ENCODE measurements at places on chromosomes 6 and 20.

DNA sequence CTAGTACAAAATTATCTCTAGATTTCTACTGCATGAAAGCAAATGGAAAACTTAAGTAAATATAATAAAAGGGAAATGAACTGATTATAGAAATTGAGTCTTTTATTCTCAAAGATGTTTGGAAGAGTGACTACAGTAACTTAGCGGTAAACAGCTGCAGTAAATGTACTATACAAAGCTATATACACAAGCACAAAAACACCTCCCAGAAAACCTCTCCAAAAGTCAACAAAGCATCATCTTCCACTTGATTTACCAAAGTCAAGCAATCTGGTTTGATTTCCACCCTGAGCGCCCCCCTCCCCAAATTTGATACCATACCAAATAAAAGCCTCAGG, 142.1 kb upstream of the SHLD1 start:
- no peak for DNase-seq

- DNase-seq = no peak
Measured at GRCh38 chr20:53205046-53205445, 232.9 kb downstream of the TSHZ2 start.

- DNase-seq = no peak
Measured at GRCh38 chr6:16824845-16825685, 63.8 kb upstream of the ATXN1 start.

- DNase-seq = no peak
Measured at GRCh38 chr6:44561060-44561623, 173.6 kb downstream of the CDC5L start.

- DNase-seq = no peak
Measured at GRCh38 chr6:132131758-132132157, 180.6 kb upstream of the CCN2 start.

DNA sequence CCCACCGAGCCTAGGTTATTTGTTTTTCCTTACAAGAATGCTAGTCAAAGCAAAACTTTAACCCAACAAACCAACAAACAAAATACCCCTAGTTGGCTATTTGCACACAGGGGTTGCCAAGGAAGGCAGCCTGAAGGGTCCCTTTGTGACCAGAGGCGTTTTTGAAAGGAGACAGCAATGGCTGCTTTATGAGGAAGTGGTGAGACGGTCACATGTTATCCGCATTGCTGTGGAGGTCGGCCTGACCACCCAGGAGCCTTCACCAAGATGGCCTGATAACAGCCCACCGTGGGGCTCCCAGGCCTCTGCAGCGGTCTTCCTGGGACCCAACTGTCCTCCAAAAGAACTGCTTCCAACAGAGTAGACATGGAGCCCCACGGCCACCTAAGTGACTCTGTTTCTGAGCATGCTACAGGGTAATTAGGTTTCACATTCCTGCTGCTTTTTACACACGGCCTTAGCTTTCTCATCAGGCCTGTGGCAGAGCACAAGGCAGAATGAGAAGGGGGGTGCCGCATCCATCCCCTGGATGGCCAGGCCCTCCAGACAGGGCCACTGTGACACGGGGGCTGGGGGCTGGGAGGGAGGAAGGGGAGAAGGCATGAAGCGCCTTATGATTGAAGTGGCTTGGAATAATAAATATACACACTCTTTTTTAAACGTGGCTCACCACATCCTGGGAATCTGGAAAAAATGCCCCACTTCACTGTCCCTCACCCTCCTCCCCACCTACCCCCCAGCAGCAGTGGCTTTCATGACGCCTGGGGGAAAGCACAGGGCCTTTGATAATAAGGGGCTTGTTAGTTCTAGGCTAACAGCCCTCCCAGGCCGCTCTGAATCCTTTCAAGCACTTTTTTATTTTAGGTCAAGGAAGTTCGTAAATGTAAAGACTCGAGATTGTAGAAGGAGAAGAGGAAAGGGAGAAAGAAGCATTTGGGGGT, 86.0 kb downstream of the CLIC5 start:
- DNase-seq = no peak

DNA sequence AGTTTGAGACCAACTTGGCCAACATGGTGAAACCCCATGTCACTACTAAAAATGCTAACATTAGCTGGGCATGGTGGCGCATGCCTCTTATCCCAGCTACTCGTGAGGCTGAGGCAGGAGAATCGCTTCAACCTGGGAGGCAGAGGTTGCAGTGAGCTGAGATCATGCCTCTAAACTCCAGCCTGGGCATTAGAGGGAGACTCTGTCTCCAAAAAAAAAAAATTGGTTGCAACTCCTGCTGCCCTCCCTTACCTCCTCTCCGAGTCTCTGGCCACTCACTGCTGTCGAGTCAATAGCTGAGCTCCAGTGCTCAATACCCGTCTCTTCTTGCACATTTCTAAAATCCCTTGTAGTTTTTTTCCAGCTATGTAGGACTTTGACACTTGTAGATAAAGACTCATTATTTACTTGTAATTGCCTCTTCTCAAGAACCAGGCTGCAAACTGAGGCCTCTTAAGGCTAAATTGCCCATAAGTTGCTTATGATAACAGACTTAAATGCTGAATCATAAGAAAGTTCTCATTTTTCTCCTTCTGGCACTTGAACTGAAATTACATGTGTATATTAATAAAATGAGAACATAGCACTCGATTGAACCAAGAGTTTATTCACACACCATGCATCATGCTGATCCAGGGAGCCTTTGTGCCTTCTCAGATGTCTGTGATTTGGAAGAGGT, 13.8 kb downstream of the HECA start:
- DNase-seq = no peak

- no peak for DNase-seq
Measured at GRCh38 chr6:78611102-78611620, 256.2 kb upstream of the IRAK1BP1 start.

- no peak for DNase-seq
Measured at GRCh38 chr6:111858347-111858746, 14.9 kb downstream of the FYN start.

- DNase-seq = no peak
Measured at GRCh38 chr6:56375806-56376205, 128.4 kb upstream of the COL21A1 start.

DNA sequence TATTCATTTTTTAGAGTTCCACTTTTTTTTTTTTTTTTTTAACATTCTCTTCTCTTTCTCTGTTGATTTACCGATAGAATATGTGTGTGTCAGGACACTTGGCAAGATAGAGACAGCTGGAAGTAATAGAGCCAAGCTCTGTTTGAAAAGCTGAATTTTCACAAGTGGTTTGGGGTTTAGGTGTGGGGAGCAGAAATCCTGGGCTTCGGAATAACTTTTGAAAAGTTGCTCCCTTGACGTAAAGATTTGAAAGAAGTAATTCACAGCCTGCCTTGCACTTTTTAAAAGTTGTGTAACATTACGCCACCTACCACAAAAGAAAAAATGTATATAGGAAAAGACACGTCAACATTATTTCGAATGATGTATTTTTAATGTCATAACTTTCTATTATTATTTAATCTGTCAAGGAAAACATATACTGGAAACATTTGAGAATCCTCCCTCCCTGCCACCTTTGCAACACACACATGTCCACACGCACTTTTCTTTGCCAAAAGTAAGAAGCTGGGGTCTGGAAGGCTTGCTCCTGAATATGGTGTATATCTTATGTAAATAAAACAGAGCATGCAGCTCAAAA, 917.9 kb downstream of the KIF16B start:
- no peak for DNase-seq

DNA sequence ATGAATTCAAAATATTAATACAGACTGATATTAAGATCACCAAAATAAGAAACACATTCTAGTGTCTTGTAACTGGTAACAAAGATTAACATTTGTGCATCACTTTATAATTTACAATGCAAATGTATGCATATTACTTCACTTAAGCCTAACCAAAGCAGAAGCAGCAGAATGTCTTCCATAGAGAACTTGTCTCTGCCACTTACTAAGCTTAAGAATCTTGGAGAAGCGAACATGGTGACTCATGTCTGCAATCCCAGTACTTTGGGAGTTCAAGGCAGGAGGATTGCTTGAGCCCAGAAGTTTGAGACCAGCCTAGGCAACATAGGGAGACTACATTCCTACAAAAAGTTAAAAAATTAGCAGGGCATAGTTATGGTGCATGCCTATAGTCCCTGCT, 18.8 kb downstream of the AK9 start:
- no peak for DNase-seq

DNA sequence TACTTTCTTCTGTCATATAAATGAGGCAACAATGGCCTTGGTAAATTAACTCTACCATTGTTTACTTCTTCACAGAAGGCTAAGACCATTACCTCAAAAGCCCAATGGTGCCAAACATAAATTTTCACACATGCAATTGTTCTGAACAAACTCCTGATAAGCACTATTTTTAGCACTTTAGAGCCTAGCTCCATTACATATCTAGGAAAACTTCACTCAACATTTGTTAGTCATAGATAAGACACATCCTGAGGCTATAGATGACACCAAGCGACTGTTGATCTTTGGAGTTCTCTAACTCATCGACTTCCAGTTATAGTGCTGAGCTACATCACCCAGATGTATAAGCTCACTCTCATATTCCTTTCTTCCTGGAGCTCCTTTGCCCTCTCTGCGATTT, 245.9 kb downstream of the EYS start:
- DNase-seq = no peak

GRCh38 chr20:31474097-31474436, 860 bp downstream of the DEFB124 start:
- no peak for DNase-seq

GRCh38 chr6:13512900-13513299, 25.5 kb upstream of the GFOD1 start:
- no peak for DNase-seq

- no peak for DNase-seq
Measured at GRCh38 chr6:4644996-4645395, 131.2 kb upstream of the CDYL start.

- DNase-seq = no peak
Measured at GRCh38 chr20:63084563-63084927, 77.8 kb upstream of the BHLHE23 start.

DNA sequence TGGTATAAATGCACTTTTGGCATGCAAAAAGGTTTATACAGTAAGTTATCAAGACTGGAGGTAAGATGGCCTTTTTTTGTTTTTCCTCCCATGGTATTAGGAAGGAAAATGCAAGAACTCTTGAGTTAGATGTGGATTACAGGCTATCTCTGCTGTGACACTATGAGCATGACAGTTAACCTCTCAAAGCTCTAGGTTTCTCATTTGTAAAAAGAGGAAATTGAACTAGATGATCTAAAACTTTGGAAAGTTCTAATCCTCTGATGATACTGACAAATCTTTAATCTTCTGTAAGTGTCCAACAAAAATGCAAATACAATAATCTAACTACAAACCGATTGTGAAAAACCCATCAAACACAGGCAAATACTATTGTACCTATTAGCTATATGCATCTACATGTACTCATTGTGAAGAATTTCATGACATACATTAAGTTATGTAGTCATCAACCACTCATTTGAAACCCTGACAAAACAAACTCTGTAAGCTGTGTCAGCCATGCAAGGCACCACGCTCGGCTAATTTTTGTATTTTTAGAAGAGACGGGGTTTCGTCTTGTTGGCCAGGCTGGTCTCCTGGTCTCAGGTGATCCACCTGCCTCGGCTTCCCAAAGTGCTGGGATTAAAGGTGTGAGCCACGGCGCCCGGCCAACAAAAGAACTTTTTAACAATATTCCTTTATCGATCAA, 4.2 kb downstream of the CDK19 start:
- DNase-seq = no peak

DNA sequence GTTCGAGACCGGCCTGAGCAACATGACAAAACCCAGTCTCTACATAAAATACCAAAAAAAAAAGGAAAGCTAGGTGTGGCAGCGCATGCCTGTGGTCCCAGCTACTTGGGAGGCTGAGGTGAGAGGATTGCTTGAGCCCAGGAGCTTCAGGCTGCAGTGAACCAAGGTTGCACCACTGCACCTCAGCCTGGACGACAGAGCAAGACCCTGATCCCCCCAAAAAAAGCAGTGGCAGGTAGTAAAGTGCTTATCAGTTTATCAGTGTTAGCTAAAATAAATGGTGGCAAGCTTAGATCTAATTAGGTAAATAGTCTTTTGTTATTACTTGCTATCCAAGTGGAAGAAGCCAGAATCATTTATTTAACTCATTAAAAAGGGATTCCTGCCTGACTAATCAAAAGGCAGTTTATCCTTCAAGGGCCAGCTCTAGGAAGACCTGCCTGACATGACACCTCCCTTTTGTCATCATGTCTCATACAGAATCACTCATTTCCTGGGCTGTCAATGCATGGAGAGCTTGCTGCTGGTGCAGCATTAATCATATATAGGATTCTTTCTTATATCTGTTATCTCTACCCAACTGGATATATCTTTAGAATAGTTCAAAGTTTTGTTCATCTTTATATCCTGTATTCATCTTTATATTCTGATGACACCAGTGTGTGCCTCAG, 9.6 kb downstream of the DSTN start:
- DNase-seq = no peak

GRCh38 chr6:139303185-139303584, 11.4 kb upstream of the TXLNB start:
- no peak for DNase-seq

GRCh38 chr20:50413088-50413500, 97.1 kb upstream of the PTPN1 start:
- DNase-seq = no peak

- no peak for DNase-seq
Measured at GRCh38 chr20:62377615-62378178, 9.2 kb upstream of the RPS21 start.

DNA sequence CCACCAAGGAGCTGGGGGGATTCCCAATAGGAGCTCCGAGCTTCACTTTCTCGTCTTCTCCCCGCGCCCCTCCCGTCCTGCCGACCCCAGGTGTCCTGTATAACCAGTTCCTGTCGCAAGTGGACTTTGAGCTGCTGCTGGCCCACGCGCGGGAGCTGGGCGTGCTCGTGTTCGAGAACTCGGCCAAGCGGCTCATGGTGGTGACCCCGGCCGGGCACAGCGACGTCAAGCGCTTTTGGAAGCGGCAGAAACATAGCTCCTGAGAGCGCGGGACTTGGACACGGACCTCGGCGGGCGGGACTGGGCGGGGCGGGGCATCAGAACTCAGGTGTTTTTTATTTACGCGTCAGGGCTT, 340 bp upstream of the VARS2 start:
- DNase-seq = no peak

DNA sequence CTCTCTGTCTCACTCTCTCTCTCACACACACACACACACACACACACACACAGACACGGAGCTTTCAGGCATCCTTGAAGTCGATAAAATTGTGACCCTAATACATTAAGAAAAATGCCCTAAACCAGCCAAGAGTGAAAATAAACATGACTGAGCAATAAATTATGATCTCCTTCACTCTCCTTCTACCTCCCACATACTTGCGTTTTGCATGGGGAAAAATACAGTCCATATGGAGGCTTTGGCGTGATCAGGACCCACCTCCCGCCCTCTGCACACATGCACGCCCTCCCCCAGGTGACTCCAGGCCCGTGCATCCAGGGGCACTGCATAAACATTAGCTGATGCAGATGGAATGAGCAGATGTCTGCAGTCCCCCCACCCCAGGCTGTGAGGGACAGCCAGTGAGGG, 114.2 kb upstream of the JARID2 start:
- no peak for DNase-seq

GRCh38 chr6:71226151-71226550, 62.5 kb upstream of the OGFRL1 start:
- no peak for DNase-seq
